ENCODE measurements at places on chromosomes 7 and 10.
A peak's percentile ranks its signal among the peaks of the same experiment; 100 is the strongest.

GRCh38 chr10:88091490-88092061, 228.2 kb downstream of the PTEN start:
- peak; percentile 61 for DNase-seq

GRCh38 chr10:22058201-22058600, 54.7 kb upstream of the DNAJC1 start:
- DNase-seq, result no peak

- no peak for DNase-seq
These were observed 90.1 kb upstream of the ANKRD1 start for GRCh38 chr10:91010952-91011351.

- no peak for DNase-seq
These were observed 621.3 kb upstream of the DPP6 start for GRCh38 chr7:153430931-153431330.

DNA sequence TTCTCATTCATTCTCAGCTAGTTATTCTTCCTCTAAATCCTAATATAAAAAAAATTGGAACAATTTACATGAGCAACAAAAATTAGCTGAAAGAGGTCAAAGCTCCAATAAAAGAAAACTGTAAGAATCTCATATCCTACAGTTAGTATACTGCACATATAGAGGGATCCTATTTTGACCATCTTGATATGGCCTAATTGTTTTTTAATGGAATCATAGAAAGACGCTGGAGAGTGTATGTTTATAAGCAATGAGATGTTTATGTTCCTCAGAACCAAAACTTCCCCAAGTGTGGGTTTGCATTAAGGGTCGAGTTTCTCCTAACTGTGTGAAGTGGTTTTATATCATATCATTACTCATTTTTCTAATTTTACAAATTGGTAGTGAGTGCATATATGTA, 102.5 kb downstream of the VIM start:
- DNase-seq, result no peak

- DNase-seq, result no peak
These were observed 361.5 kb upstream of the LRRTM3 start for GRCh38 chr10:66564287-66564686.

- no peak for DNase-seq
These were observed 23.4 kb upstream of the ARID5B start for GRCh38 chr10:61877887-61878739.

- no peak for DNase-seq
These were observed 38.8 kb upstream of the SHH start for GRCh38 chr7:155850766-155851678.

DNA sequence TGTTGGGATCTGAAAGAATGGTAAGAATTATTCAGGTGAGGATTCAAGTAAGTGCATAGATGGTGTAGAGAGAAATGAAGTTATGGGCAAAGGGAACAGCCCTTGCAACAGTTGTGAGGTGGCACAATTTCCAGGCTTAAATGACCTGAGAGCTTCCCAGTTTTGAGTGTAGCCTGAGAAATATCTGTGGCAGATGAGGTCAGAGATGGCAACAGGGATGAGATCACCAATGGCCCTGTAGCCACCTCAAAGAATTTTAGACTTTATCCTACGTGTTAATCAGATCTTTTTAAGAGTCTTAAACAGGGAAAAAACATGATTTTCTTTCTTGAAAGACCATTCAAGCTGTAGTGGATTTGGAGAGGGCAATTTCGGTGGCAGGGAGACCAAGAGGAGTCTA, 1.9 kb upstream of the NRF1 start:
- no peak for DNase-seq

DNA sequence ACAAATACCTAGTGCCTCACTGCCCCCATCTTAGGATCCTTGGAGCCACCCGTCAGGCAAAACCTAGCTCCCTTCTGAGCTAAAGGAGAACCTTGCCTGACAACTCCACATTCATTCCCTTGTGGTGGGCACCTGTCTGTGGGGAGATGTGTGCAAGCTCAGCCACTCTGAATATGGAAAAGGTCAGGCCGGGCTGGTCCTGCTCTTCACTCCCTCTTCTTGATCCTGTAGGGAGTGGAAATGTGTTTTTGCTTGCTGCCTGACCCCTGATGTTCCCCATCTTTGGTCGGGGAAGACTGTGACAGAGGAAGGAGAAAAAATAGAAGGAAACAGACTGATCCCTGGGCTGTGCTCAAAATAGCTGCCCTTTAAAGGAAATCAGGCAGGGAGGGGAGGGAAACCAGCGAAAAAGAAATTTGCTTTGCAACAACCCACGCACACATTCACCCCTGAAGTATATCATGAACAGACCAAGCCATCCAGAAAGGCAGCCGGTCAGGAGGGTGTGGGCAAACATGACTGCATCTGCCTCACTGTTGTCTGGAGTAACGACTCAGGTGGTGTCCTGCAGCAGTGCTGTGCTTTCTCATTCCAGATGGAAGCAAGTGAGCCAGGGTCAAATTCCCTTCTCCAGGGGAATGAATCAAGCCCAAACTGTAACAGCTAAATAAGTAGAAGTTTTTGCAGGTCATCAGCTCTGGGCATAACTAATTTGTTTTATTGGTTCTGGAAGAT, 74.0 kb downstream of the SCRN1 start:
- DNase-seq, result no peak

DNA sequence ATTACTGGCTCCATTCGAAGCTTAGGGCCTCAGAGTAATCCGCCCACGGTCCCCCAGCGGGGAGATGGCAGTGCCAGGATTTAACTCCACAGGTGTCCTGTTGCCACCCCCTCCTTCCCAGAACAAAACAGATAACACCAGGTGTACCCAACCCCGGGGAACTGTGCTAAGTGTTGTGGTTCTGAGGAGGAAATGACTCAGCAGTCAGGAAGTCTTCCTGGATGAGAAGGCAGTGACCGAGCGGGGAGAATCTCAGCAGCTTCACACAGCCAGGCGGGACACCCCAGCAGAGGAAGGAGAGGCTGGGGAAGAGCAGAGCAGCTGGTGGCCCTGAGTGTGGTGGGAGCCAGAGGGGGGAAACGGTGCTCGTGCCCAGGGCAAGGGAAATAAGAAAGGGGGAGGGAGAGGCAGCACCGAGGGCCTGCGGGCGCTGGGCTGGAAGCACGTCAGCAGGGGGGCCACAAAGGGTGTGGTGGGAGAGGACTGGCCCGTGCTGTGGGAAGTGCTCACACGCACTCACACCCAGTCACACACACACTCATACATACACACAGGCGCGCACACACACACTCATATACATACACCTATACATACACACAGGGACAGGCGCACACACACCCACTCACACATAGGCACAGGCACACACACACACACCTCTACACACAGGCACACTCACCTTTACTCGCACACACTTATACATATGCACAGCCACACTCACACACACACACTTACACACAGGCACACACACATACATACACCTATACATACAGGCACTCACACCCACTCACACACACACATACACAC, 59.8 kb upstream of the CHST15 start:
- peak; percentile 7 for DNase-seq

GRCh38 chr7:142760071-142760642, 10.6 kb upstream of the PRSS2 start:
- DNase-seq, result no peak

DNA sequence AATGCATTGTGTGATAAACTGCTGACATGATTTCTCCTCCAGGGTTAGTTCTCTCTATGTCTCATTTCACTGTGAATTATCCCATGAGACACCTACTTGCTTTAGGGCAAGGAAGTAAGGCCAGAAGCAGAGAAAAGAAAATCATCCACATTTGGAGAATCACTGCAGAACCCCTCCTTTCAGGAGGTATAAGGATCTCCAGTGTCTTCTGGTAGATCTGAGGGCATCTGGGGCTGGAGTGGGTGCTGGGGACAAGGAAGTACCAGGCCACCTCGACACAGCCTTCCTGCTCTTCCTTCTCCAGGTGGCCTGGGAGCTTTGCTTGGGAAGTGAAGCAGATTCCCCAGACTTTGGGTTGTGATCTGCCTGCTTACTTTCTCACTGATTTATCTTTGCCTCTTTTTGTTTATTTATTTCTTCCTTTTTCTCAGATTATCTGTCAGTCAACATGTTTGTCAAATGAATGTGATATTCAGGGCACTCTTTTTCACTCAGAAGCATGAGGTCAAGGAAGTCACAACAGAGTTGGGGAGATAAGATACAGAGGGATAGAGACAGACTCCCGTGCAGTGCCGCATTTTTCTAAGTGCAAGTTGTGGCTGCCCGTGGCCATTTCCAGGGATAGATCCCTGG, 12.4 kb upstream of the CAMK2G start:
- DNase-seq, result no peak

DNA sequence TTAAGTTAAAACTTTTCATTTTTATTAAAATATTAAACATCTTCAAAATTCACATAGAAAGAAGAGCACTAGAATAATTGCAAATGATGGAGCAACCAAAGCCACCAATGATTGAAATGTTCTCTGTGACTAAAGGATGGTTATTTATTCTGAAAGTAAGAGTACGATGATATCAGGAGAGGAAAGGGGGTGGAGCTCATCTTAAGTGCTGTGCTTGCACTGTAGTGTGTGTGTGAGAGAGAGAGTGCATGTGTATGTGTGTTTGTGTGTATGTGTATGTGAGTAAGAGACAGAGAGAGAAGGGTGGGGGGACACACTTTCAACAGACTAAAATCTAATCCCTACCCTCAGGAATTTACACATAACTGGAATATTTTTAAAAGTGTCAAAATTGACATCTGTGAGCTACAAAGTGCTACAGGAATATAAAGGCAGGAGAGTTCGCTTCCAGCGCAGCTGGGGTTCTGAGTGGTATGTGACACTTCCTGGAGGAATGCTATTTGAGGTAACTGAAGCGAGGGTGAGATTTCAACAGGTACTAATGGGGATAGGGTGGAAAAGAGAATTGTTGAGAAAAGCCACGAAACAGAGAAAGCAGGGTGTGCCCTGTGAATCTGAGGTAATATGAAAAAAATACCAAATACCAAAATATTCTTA, 57.2 kb upstream of the SMNDC1 start:
- no peak for DNase-seq

DNA sequence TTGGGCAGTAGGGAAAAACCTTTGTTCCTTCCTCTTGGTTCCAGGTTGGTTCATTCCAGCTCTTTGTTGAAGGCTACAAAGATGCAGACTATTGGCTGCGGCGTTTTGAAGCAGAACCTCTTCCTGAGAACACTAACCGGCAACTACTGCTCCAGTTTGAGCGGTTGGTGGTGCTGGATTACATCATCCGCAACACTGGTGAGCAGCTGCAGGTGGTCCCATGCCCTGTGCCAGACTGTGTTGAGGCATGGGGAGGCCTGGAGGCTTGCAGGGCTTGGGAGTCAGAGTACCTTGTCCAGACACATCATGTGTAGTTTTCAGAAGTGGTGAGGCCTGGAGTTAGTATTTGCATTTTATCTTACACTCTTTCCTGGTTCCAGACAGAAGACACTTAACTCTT, 16.3 kb downstream of the PI4K2A start:
- no peak for DNase-seq

GRCh38 chr7:129457101-129457500, 22.9 kb downstream of the STRIP2 start:
- DNase-seq, result no peak

DNA sequence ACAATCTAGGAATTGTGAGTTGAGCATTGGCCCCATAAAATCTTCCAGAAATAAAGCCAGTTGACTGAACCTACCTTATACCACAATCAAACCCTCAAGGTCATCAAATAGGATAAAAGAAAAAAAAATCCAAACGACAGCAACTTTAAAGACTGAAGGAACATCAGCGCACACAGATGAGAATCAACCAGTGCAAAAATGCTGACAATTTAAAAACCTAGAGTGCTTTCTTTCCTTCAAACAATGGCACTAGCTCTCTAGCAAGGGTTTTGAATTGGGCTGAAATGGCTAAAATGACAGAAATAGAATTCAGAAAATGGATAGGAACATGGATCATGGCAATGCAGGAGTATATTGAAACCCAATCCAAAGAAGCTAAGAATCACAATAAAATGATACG, 16.1 kb upstream of the POT1 start:
- no peak for DNase-seq

DNA sequence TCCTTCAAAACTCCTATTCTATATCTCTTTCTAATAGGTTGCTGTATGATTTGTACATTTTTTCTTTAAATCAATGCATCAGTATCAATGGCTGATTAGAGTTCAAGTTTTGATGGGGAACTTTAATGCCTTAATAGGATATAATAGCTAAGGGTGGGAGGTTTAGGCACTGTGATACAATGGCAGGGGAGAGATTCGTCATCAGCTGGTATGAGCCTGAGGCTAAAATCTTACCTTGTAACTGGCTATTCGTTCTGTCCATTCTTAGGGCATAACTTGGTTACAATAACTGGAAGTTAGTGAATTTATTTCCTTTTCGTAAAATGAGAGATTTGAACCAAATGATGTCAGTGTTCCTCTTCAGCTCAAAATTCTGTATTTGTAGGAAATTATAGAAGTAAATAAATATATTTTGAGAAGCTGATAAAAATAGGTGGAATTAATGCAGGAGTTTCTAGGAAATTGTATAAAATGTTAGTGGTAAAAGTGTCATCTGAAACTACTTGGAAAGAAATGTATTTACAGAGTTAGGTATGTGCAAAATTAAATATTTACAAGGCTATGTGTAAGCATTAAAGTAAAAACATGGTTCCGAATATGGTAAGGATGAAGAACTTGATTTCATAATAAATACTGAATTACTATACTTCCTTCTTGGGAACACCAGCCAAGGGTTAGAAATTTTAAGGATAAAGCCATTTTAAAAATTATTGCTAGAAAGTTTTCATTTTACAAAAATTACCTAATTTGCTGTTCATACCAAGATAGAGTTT, 27.5 kb upstream of the NAMPT start:
- DNase-seq, result no peak

- DNase-seq, result no peak
These were observed 9.3 kb downstream of the CALML5 start for GRCh38 chr10:5490032-5490431.

- no peak for DNase-seq
These were observed 1009.7 kb upstream of the CELF2 start for GRCh38 chr10:10007957-10008356.

Data from stimulated activated CD4-positive, alpha-beta T cell treated with anti-CD3 and anti-CD28 coated beads, Interleukin-12 subunit alpha, Interleukin-12 subunit beta, amount 100 ng/mL, for 48 hours (primary cell).